ENCODE measurements at places on chromosomes 7 and 10. TPM values are rescaled to one million over a fixed set of nuclear protein-coding genes. Genes with fewer than 3 reads are reported as not detected.

GRCh38 chr7:21934808-21935207 is 10.9 kb downstream of the CDCA7L start:
- DNase-seq = no peak

DNA sequence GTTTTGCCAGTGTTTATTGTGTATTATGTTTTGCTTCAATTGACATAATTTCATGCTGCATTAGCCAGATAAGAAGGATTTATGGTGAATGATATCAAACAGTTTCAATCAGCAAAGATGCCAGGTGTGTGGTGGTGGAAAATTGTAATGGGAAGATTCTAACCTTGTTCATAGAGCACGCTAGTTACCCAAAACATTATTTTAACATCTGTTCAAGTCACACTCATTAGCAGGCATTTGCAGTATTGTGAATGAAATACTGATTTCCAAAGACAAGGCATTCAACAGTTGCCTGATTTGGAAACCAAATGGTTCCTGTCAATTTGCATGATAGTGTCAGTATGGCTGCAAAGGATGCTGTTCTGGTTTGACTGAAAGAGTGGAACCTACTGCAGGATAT is 129.7 kb downstream of the EPC1 start:
- DNase-seq = no peak

DNA sequence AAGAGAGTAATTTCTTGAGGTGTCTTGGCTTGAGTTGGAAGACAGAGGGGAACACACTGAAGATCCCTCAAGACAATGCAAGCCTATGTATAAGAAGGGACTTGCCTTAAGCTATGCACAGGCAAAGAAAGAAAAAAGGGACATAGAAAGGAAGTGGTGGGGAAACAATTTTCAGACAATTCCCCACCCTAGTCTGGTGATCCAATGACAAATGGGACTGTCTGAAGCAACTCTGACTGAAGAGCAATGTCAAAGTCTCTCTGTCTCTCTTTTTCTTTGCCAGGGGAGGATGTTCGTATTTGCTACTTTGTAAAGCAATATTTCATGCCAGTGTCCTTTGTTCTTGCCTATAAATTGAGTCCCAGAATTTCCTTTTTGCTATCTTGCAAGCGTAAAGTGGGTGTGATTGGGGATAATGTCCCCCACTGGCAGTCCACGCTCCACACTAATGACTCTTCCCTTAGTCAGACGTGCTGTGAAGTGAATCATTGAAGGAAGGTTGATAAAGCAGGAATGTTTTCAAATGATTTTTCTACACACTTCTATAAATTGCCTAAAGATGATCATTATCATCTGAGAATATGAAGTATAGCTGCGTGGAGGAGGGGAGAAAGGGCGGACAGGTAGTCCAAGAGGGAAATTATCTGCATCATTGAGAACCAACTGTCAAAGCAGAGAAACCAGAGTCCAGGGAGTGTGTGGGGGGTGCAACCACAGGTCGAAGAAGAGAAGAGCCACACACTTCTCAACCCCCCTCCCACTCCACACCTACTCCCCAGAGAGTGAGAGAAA is 243.8 kb upstream of the ETV1 start:
- no peak for DNase-seq

DNA sequence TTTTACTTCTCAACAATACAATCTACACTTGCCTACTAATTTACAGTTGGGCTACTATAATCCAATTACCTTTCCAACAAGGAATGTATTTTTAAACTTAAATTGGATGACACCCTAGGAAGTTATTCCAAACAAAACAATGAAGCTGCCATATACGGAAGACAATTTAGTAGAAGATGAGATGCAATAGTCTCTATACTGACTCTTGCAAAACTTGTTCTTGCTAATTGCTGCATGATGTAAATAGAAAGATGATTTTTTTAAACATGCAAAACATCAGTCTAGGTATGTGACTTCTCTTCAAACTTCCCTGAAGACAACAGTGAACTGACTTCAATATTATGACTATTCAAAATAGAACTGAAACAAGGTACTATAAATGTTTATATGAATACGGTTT is 17.6 kb downstream of the NT5C3A start:
- no peak for DNase-seq

- no peak for DNase-seq
Observed at GRCh38 chr10:63247771-63248170, 114.6 kb downstream of the NRBF2 start.

- DNase-seq = no peak
Observed at GRCh38 chr7:28771906-28772622, 186.1 kb downstream of the TRIL start.

DNA sequence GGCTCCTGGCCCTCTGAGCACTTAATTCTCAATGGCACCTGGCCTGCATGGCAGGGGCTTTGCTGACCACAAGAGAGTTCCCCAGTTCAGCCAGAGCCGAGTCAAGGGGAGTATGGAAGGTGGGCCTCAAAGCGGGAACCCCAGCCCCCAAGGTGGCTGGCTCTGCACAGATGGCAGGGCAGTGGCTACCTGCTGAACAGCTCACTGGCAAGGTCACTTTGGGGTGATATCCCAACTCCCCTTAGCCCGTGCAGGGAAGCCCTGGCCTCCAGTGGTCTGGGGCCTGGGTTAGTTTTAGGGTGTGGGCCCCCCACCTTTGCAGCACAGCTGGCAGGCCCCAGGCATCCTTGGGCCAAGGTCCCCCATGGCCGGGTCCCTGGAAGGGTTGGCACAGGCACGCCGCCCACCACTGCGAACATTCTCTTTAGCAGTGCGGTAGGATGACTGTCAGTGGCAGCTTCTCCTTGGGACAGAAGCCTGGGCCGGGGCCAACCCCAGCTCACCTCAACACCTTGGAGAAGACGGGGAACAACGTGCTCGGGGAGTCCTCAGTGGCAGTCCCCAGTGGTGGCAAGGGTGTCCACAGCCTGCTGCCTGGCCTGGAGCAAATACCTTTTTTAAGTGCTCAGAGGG is 36.8 kb downstream of the PPIF start:
- DNase-seq = no peak

DNA sequence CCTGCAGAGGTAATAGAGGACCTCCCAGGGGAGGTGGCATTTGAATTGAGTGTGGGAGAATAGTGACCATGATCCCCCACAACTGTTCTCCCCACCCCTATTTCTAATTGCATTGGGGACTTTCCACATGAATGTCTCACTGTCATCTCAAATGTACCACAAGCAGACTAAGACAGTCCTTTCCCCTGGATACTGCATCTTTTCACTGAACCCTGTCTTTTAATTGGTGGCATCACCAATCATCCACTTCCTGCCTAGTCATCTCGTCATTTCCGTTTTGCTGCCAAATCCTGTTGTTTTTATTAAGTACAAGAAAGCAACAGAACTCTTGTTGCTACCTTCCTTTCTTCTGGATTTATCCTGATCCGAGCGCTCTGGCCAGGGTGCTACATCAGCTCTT is 120.3 kb downstream of the NRP1 start:
- no peak for DNase-seq

GRCh38 chr10:689452-690371 is at the start of gene DIP2C:
Gene DIP2C, minus strand, starts transcription at chr10:689668. Its CDS starts 90 bp downstream, at chr10:689578.
- DNase-seq = no peak

DNA sequence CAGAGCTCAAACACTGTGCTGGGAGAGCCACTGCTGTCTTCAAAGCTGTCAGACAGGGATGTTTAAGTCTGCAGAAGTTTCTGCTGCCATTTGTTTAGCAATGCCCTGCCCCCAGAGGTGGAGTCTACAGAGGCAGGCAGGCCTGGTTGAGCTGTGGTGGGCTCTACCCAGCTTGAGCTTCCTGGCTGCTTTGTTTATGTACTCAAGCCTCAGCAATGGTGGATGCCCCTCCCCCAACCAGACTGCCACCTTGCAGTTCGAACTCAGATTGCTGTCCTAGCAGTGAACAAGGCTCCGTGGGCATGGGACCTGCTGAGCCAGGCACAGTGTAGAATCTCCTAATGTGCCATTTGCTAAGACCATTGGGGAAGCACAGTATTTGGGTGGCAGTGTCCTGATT is 4.6 kb upstream of the CYP2C19 start:
- no peak for DNase-seq

GRCh38 chr7:77413861-77414424 is 2.2 kb downstream of the GSAP start:
- DNase-seq = no peak

DNA sequence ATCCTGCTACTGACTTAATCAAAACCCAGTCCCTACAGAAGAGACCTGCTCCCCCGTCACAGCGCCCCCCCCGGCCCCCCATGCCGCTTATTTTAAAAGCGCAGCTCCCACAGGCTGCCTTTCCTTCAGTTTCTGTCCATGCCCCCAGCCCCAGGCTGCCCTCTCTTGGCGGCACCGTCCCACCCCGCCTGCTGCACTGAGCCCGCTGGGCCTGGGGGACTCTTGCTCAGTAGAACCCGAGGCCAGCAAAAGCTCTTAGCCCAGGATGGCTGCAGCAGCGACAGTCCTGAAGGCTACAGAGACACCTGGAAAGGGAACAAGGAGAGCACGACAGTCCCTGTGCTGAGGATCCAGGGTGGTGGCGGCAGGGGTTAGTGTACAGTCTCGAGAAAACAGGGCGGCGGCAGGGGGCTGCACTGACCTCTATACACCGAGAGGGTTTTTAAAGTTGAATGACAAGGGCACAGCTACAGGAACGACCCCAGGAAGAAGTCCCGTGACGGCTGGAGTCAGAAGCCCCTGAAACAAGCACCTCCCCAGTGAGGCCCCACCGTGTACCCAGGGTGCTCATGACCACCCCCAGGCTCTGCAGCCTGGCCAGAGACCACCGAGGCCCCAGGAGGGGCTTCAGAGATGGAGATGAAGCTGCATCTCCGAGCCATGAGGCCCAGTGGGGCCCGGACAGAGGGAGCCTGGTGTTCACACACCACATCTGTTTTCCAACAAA is 54.4 kb downstream of the ZRANB1 start:
- DNase-seq = no peak

The HOXA11 gene
- total RNA-seq = not detected

The SGMS1 gene
- 83.7 TPM for total RNA-seq

The CALML5 gene
- not detected for total RNA-seq

The ARHGEF5 gene
- total RNA-seq = 8.5 TPM

The GNGT1 gene
- not detected for total RNA-seq

The BNIP3 gene
- total RNA-seq = 161 TPM

The BEND7 gene
- 9.9 TPM for total RNA-seq

The CD36 gene
- total RNA-seq = 2,312 TPM

The CARD11 gene
- total RNA-seq = 0.75 TPM

The MOGAT3 gene
- not detected for total RNA-seq
